Sigmoid colon (tissue), 7 donors: ENCODE measurements at places on chromosomes 11 and 22. TPM values are rescaled to one million over a fixed set of nuclear protein-coding genes. Genes with fewer than 3 reads are reported as not detected.

DCDC1 gene
- not detected for polyA plus RNA-seq

TRIM51 gene
- polyA plus RNA-seq: not detected

APOA5 gene
- not detected for polyA plus RNA-seq

SOX10 gene
- polyA plus RNA-seq: 1.8 TPM

OR52I2 gene
- not detected for polyA plus RNA-seq

BDNF gene
- polyA plus RNA-seq: 0.10 TPM
